ENCODE measurements at places on chromosomes 6 and 20.

DNA sequence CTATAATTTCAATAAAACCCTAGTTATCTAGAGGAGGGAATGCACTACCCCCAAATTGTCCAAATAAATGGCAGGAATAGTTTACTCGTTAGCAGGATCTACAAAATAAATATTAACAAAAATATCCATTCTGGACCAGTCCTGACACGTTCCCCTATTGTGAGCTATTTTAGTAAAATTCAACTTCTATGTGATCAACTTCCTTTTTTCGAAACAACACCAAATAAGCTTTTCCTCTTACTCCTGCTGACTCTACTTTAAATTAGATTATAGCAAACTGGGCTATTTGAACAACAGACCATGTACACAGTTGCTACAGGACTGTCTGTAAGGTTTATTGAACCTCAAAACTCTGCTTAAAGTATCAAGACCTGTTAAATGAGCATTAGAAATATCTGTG is 154.3 kb downstream of the IPCEF1 start:
- no peak for DNase-seq

DNA sequence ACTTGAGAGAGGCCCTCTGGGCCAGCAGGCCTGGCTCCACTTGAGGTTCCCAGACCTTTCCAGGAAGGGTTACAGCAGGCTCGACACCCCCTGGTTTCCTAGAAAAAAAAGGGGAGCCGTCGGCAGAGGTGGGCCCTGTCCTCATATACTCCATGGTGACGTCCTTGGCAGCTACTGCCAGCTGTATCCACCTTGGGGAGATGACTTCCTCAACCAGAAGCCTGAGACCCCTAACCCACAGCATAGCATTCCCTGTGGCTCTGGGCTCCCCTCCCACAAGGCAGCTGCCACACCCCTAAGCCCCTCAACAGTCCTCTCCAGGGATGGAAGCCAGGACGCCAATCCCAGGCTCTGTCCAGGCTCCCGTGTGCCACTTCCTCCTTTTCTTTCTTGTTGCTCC is 294.8 kb downstream of the CDC5L start:
- no peak for DNase-seq

GRCh38 chr6:150299873-150300485 is 68.8 kb upstream of the IYD start:
- DNase-seq: no peak

DNA sequence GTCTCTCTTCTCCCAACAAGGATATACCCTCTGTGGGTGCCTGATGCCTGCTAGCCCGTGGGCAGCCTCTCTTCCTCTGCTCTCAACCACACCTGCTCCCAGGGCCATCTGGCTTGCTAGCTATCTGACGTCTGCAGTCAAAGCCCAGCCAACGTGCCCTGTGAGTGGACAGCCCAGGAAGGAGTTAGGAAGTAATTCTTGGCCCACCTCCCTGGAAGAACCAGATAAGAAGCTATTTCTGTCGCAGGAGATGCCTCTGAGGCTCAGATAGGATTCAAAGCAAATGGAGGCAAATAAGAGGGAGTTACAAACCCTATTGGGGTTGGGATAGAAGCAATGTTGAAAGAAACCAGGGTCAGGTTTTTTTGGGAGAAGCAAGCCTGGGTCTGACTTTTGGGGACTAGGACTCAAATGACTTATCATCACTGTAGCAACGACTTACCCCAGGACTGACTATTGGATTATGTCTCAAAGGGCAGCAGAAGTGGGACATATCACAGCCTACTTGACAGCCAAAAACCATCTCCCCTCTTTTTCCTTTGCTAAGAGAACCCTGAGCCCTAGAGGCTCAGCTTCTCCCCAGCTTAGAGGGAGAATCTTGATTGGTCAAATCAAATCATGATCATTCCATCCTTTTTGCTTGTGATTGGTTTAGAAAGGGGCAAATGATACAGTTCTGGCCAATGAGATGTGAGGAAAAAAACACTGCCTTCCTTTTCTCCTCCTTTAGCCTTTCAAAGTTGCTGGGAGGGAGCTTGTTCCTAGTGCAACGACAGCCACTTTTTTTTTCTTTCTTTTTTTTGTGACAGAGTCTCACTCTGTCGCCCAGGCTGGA is 18.0 kb upstream of the CDK5RAP1 start:
- DNase-seq: no peak

DNA sequence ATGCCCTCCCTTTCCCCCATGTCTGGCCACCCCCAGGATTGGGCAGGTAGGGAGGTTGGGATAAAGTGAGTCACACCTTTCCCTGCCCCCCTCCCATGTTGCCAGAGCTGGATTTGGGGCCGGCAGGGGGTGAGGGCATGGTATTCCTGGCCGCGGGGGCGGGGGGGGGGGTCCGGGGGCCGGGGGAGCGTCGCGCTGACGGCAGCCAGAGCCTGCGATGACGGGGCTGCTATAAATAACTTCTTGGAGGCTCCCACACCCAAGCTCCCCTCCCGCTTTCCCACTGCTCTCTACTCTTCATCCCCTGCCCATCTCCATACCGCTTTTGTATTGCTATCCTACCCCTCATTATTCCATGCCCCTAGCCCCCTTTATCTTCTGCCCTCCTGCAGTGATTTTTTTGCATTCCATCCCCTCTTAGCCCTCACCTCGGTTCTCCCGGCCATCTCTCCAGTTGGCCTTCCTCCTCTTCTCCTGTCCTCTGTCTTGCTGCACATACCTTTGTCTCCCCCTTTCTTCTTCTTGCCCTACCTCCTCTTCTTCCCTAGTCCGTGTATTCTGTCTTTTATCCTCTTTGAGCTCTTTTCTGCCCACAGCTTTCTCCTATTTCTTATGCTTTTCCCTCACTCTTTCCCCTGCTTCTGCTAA is 13.8 kb downstream of the SYNGAP1 start:
- DNase-seq: no peak
